ENCODE measurements at places on chromosomes 12 and 14.

GRCh38 chr12:58741226-58741625 lies 179.1 kb downstream of the LRIG3 start:
- DNase-seq = no peak

GRCh38 chr12:7207866-7208625 lies 18.6 kb downstream of the PEX5 start:
- DNase-seq = no peak

- DNase-seq = no peak
These were observed 245.2 kb downstream of the AACS start for GRCh38 chr12:125310461-125310860.

DNA sequence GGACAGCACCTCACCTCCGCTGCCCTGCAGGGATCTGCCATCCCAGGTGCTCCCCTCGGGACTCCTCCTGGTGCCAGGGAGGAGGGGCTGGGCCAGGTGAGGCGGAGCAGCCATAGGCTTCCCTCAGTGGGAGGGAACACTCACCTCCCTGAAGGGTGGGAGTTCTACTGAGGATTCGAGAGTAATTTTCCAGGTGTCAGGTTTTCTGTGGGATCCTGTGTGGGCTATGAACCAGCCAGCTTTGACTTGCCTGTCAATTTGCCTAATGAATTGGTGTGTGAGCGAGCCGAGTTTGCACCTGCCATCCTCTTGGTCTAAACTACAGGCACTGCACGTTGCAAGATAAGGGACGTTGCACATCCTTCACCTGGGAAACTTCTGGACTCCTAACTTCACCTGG lies 50.3 kb downstream of the NOC4L start:
- DNase-seq = no peak

- no peak for DNase-seq
These were observed 11.9 kb downstream of the SART3 start for GRCh38 chr12:108548954-108549521.

- DNase-seq = no peak
These were observed 14.8 kb upstream of the AACS start for GRCh38 chr12:125050446-125050845.

DNA sequence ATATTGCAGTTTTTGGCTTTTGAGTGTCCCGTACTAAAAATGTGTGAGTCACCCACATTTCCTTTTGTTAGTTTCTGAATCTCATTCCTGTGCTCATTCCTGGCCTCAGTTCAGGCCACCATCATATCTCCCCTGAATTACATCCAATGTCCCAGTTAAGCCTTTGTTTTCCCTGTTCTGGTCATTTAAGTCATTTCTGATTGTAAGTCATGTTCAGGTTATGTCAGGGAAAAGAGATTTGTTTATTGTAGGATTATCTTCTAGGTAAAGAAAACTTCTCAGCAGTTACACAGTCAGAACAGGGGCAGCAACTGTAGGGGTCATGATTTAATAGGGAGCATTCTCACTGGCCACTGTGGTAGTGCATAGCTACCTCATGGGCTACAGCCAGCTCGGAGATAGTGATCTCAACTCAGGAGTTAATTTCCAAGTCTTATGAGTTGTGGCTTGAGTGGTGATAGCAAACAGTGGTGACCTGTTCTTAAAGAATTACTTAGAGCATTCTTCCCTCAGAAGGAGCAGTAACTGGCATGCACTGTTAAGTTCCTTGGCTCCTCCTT lies 6.7 kb downstream of the DDX47 start:
- DNase-seq = no peak

GRCh38 chr14:73842201-73842600 lies 9.4 kb upstream of the PTGR2 start:
- no peak for DNase-seq
